Activated T-helper 1 cell treated with Interleukin-2 at 50 U/mL for 16 hours (primary cell): ENCODE measurements at places on chromosomes 3 and 15.

DNA sequence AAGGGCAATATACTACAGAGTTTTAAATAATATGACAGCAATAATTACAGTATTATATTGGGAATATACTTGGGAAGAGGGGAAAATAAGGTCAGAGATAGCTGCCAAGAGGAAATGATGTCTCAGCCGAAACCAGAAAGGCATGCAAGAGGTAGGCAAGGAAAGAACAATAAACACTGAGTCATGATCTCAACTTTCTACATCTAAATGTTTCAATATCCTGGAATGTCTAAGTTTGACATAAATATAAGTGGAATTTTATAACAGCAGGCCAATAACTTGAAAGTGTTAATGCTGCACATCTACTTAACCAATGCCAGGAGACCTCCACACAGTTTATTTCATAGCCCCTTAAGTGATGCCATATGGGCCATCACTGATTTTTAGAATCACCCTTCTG is 99.8 kb upstream of the CPNE4 start:
- no peak for DNase-seq

- DNase-seq: no peak
These were observed 33.1 kb upstream of the RYR3 start for GRCh38 chr15:33277689-33278088.

- no peak for DNase-seq
These were observed 214.3 kb downstream of the OXSM start for GRCh38 chr3:26004172-26004571.

- no peak for DNase-seq
These were observed 196.0 kb downstream of the AKAP13 start for GRCh38 chr15:85576392-85576791.
